ENCODE measurements at places on chromosomes 7 and 10.

DNA sequence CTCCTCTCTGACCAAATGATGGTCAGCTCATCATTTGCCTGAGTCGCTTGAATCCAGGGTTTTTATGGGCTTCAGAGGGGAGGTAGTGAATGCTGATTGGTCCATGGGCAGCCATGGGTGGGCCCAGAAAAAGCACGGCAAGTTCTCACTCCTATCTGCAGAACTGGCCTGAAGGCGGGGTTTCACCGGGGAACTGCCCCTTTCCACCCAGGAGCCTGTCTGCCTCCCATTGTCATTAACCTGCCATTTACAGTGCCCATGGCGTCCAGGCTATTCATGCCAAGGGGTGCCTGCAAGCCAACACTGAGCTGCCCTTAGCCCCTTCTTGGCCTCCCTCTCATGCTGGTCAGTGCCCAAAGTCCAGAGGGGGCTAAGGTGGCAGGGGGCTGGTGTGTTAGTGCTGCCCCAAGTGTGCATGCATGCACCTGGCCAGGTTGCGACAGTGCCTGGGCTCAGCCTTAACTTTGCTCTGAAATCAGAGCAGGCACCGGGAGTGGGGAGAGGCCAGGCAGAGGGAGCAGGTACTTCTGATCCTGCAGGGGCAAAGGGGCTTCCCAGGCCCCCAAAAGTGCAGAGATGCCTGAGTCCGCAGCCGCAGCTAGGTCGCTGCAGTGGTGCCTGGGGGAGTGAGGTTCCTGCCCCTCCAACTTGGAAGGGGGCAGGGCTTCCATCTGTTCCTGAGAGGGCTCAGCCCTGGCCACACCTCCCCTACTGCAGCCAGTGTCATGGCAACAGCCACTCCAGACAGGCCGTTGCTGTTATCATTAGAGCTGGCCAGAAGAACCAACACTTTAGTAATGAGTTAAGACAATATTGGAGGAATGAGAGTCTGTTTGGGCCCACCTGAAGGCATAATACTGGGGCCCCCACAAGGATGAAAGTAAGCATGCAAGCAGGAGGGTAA, 561.6 kb downstream of the GRM8 start:
- DNase-seq = no peak

- no peak for DNase-seq
Measured at GRCh38 chr7:127751490-127752448, 99.8 kb downstream of the SND1 start.

DNA sequence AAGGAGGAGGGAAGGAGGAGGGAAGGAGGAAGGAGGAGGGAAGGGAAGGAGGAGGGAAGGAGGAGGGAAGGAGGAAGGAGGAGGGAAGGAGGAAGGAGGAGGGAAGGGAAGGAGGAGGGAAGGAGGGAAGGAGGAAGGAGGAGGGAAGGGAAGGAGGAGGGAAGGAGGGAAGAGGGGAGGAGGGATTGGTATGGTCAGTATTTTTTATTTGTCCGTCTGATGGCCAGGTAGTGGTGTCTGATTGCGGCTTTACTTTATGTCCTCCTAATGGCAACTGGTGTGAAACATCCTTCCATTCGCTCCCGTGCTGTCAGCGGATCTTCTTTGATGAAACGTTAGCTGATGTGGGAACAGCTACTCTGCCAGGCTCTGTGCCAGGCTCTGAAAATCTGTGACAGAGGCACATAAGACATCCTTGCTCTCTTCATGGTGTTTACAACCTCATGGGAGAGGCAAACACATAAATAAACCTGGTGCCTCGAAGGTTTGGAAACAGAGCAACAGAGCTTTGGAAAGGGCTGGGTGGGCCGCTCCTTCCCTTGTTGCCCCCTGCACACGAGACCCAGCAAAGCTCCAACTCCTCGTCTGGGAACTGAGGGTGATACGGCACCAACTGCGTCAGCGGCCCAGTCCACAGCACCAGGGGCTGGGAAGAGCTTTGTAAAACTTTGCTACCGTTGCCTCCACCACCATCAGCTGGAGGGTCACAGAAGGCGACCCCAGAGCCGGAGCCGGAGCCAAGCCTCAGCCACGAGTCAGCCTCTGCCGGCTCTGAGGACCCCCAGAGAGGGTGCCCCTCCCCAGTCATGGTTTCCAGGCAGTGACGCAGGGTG, 40.3 kb downstream of the PDGFA start:
- no peak for DNase-seq

DNA sequence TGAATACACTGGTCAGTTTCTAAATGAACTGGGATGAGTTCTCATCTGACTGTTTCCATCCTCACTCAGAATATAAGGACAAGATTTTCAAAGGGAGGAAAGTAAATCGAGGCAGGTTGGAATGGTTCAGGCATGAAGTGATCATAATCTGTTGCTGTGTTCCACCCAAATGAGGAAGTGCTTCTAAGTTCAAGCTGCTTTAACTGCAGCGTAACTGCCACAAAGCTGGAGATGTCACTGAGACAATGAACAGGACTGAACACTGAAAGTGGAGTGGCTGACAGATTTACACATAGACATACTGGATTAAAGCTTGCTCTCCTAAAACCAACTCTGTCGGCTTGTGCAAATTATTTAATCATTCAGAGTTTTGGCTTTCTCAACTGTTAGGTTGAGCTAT, 66.6 kb downstream of the GPR37 start:
- no peak for DNase-seq

All from CD4-positive, alpha-beta T cell treated with Interleukin-6 for 4 hours (primary cell).